ENCODE measurements at places on chromosomes 5 and 9. TPM values are rescaled to one million over a fixed set of nuclear protein-coding genes. Genes with fewer than 3 reads are reported as not detected.

Gene PCDHGA7
- 1.3 TPM for total RNA-seq

DNA sequence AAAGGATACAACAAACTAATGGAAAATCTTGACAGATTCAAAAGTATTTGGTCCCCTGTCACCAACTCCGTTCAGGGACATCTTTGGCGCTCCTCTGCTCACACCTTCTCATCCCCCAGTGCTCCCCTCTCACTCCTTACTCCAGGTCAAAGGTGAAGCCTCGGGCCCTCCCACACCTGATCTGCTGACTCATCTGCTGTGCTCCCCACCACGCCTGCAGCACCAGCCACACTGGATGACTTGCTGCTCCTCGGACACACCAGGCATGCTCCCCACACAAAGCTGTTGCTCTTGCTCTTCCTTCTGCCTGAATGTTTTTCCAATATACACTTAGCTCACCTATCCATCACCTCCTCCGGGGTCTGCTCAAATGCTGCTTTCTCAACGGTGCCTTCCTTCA is 123.4 kb downstream of the ESM1 start:
- no peak for DNase-seq
- H3K36me3 ChIP-seq = no peaks in the 10 kb centered on the region
- H3K27ac ChIP-seq = no peak overlapping the region
- no peaks in the 10 kb centered on the region for H3K4me1 ChIP-seq
- no peaks in the 10 kb centered on the region for H3K27me3 ChIP-seq

Gene SPAG8
- total RNA-seq = not detected

DNA sequence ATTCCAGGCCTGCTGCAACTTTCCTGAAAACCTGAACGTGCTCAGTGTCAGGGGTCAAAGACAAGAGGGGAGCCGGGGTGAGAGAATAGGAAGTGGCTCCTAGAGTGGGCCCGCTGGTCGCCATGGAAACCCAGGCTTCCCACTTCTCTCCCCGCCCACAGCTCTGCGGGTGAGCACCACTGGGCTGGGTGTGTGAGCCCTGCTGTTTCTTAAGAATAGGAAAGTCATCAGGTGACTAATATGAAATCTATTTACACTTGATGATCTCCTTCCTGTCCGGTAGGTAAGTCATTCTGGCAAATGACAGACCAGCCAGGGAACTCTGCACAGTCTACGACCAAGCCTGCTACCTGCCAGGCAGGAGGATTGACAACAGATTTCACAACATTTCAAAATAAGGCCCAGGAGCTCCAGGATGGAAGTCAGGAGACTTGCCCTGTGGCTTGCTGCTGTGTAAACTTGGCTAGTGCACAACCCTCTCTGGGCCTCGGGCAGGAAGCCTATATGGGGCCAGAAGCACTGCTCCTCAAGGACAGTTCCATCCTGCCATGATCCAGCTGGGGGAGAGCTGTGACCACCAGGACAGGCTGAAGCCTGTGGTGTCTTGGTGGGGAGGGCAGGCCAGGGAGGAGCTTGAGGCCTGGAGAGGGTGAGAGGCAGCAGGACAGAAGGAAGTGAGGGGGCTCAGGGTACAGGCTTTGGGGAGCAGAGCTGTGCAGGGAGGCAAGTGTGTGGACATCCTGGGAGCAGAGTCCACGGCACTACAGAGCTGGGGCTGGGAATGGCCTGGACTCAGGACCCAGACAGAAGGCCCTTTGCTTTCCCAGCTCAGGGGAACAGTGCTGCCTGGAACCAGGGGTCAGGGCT is 60.6 kb downstream of the SHB start:
- H3K36me3 ChIP-seq = no peaks in the 10 kb centered on the region
- no peak for DNase-seq
- no peaks in the 10 kb centered on the region for H3K27me3 ChIP-seq

Gene FBN2
- total RNA-seq = 0.07 TPM

Gene CMYA5
- 3,497 TPM for total RNA-seq

Gene TTC16
- total RNA-seq = not detected

DNA sequence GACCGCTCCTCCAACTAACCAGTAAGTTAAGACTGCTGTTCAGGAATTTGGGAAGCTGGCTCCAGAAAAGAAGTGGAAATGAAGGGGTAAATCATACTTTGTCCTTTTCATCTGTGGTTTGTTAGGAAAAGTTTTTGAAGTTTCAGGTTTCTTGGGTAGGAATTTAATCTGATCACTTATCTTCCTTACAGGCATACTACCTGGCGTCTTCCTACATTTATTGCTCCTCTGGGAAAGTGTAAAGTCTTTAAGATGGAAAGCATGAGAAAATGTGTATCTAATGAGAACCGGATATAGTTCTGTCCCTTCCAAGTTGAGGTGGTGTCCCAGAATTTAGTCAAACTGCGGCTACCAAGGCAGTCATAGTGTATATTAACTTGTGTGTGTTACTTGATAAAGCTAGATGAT is 1.3 kb downstream of the RASA1 start:
- H3K36me3 ChIP-seq = no peaks in the 10 kb centered on the region
- H3K4me3 ChIP-seq = peak overlapping the region; percentile 99
- DNase-seq = no peak

GRCh38 chr5:43874772-43875171 is 271.8 kb downstream of the NNT start:
- no peaks in the 10 kb centered on the region for H3K36me3 ChIP-seq
- DNase-seq = no peak
- no peak overlapping the region for H3K27ac ChIP-seq

DNA sequence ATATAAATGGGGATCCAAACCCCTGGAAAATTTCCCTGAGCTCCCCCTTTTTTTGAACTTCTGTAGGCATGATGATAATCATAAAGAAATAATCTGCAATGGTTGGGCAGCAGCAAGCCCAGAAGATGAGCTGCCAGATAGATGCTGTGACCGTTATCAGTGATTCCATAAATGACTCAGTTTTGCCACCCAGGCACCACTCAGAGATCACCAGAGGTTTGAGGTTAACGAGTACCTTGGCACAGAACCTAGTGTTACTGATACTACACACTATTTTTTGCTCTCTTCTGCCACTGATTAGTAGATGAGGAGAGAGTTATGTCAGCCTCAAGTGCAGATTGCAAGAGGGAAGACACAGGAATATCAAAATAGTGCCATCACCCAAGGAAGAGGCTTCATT is 199.3 kb upstream of the PTGER4 start:
- no peaks in the 10 kb centered on the region for H3K4me1 ChIP-seq
- no peaks in the 10 kb centered on the region for H3K36me3 ChIP-seq
- no peak overlapping the region for H3K4me3 ChIP-seq
- H3K27me3 ChIP-seq = no peaks in the 10 kb centered on the region

Gene CDH9
- total RNA-seq = not detected

Gene ALAD
- 15.0 TPM for total RNA-seq

Measured in gastrocnemius medialis (tissue), 4 donors.